Activated naive CD8-positive, alpha-beta T cell treated with anti-CD3 and anti-CD28 coated beads, Interleukin-2, amount 50 U/mL, for 24 hours (primary cell): ENCODE measurements at places on chromosomes 3 and 15.

DNA sequence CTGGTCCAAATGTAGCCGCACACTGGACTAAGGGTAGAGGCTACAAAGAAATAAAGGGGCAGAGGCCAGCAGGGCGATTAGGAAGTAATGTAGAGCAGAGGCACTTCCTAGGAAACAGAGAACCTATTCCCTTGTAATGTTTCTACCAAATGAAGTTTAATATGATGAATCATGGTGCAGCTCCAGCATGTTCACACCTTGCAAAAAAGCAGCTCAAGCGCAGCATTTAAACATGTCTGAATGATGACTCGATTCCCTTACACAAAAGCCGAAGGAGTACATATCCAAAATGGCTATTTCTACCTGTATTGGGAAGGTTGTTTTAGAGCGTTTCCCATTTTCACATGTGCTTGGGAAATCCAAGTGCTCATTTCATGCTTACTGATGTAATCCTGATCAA is 204.8 kb downstream of the MECOM start:
- no peak for DNase-seq

GRCh38 chr3:69650066-69650419 is 89.2 kb upstream of the MITF start:
- DNase-seq = no peak

DNA sequence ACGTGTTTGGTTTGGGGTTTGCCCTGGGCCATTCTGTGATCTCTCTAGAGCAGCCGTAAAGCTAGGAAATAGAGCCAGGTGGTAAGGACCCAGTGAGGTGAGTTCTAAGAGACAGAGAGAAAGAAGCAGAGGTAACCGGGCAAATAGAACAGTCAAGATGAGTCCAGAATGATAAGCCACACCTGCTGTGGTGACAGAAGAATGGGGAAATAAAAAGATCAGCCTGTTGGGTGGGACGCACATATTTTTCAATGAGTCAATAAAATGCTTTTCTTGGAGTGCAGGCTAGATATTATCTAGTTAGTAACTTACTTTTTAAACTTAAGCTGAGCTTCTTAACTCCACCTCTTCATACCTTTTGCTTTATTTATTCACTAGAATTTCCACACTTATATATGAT is 135.0 kb downstream of the NFKBIZ start:
- no peak for DNase-seq

DNA sequence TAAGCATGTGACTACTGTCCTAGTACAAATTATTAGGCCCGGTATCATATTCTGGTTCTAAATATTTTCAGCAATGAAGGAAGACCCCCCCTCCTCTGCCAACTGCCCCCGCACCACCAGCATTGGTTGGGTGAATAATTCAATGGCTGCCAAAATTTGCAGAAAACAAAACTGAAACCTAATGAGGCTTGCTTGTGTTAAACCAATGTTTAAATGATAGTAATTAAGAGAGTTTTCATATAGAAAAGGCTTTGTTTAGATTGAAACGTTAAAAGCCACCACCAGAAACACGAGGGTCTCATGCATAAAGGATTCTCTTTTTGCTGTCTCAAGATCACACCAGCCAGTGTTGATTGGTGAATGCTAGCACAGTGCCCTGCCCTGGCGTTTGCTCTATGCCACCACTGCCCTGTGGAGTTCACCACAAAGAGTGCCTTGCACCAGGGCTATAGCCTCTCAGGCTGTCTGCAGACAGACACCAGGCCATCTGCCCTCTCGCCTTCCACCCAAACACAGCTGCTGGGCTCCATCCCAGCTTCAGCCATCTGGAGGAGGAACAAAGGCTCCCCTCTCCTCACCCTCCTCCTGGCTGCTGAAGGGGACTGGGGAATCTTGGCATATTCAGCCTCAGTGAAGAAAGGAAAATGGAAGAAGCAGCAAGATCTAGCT is 200.3 kb upstream of the PFN2 start:
- DNase-seq = no peak

GRCh38 chr3:45332901-45333407 is 55.4 kb upstream of the LARS2 start:
- no peak for DNase-seq
